Caco-2 (cell line): ENCODE measurements at places on chromosomes 4 and X. TPM values are rescaled to one million over a fixed set of nuclear protein-coding genes. Genes with fewer than 3 reads are reported as not detected.

DNA sequence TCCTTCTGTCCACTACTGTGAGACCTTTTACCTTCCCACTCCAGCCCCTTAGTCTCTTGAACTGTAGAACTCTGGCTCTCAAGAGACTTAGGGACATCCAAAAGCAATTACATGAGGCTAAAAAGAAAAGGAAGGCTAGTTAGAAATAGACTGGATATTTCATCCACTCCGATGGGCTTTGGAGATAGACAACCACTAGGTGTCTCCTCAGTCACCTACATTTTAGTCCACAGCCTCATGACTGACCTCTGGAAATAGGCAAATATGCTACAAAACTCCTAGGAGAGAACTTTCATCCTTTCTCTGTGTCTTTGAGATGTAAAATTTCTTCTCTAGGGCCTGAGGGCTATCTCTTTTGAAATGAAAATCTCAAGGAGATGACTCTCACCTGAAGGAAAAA lies 45.1 kb upstream of the LAMP2 start:
- DNase-seq: no peak

GRCh38 chr4:907691-908425 lies 24.3 kb downstream of the GAK start:
- no peak for DNase-seq

- DNase-seq: no peak
Observed at GRCh38 chrX:110277609-110278008, 40.3 kb downstream of the AMMECR1 start.

DNA sequence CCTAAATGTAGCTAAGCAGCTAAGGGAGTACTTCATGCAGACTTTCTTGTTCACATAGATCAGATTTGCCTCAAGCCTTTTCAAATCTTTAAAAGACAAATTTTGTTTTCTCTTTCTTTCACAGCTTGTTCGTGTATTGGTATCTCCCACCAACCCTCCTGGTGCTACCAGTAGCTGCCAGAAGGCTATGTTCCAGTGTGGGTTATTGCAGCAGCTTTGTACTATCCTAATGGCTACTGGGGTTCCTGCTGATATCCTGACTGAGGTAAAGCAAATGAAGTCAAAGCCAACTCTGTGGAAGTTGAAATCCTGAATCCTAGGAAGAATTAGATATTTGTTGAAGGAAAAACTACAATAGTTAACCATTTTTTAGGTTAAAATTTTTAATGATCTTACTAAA lies 62.6 kb downstream of the USO1 start:
- no peak for DNase-seq

Gene MAGEC3
- total RNA-seq: not detected in 2 replicates

Gene BMX
- total RNA-seq: not detected in 2 replicates

Gene GATA1
- total RNA-seq: not detected in 2 replicates

Gene ETDA
- not detected in 2 replicates for total RNA-seq

Gene TBX22
- total RNA-seq: not detected in 2 replicates

Gene XAGE5
- not detected in 2 replicates for total RNA-seq
